ENCODE measurements at places on chromosomes 7 and 10. TPM values are rescaled to one million over a fixed set of nuclear protein-coding genes. Genes with fewer than 3 reads are reported as not detected.

GRCh38 chr10:92111336-92111939 is 179.4 kb downstream of the CPEB3 start:
- no peak for DNase-seq

GRCh38 chr10:7205656-7206055 is 205.2 kb downstream of the SFMBT2 start:
- no peak for DNase-seq

MACC1 gene
- total RNA-seq, result 0.09 TPM

- DNase-seq, result no peak
Measured at GRCh38 chr7:156950381-156950858, 908 bp downstream of the NOM1 start.

CHAT gene
- total RNA-seq, result not detected

GNAT3 gene
- total RNA-seq, result not detected

- DNase-seq, result no peak
Measured at GRCh38 chr7:101164071-101164840, 1.1 kb downstream of the VGF start.

GRCh38 chr7:11427686-11428273 is 404.2 kb downstream of the THSD7A start:
- DNase-seq, result peak; percentile 0

- no peak for DNase-seq
Measured at GRCh38 chr10:132582137-132582536, 44.5 kb downstream of the INPP5A start.

DNA sequence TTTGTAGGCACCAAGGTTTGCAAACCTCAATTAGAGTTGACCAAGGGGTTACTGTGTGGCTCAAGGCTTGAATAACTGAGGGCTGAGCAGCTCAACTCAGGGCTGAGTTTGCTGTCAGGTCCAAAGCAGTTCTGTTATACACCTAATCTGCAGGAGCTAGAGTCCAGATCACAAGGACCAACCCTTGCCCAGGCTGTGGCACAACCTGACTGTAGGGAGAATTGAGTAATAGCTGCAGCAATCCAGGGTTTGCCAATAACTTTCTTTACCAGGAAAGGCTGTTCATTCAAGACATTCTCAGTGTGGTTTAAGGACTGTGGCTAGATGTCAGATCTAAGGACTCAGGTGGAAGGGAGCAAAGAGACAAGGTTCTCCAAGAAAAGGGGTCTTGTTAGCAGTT is 115.6 kb upstream of the IMMP2L start:
- no peak for DNase-seq

GRCh38 chr10:124344266-124344590 is 74.5 kb downstream of the OAT start:
- DNase-seq, result no peak

DNA sequence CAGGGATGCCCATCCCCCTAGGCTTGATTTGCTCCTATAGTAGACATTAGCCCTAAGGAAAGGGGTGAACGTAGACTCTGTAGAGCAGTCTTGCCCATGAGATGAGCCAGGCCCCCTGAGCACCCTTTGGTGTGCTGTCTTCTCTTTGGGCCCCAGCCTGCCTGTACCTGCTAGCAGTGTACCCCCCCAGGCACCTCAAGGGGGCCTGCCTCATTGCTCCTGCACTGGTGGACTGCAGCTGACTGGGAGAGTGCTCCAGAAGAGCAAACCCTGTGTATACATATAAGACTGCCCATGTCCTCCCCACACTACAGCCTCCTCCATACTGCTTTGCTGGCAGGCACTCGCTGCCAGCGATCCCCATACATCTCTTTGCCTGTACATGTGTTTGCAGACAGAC is 206.7 kb downstream of the PCDH15 start:
- DNase-seq, result no peak

DNA sequence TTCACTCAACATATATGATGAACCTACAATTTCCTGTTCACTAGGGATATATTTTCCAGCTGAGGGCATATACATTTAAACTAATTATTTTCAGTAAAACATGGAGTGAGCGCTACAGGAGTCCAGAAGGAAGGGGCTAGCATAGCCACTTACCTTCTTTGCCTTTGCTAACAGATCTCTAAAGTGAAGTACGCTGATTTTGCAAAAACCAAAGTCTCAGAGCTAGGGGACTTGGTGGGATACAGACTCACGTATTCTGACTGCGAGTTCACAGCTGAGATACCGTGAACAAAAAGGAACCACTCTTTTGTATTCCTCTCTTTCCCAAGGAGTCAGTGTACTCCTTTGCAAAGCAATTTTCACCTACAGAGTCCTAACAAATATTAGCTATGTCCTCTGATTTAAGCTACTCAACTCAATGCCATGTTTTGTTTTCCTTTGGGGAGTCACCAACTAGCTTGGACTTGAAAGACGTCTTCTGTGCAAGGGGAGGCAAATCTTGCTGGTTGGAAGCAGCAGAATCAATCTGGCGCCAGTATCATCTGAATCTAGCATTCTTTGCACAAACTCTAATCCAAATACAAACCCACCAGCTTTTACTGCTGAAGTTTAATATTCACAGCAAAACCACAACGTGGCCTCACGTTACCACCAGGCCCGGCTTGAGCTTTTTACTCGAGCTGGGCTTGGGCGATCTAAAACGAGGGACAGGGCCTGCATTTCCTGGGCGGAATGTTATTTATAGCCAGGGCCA is 657 bp downstream of the CDNF start:
- DNase-seq, result peak; percentile 3

DNA sequence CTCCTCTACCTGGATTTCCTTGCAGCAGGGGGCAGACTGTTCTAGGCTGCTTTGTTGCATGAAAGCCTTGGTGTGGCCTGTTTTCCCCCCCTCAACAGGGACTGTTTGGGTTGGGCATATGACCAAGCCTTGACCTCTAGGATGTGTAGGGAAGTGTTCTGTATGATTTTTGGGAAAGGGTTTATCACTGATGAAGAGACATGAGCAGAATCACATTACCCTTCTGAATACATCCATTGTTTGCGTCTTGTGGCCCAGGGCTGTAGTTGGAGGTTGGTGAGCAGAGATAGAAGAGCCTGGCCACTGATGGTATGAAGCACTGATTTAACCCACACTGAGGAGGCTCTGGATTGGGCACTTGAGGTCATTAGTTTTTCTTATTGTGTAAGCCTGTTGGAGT is 26.6 kb downstream of the ZNF12 start:
- no peak for DNase-seq

DNA sequence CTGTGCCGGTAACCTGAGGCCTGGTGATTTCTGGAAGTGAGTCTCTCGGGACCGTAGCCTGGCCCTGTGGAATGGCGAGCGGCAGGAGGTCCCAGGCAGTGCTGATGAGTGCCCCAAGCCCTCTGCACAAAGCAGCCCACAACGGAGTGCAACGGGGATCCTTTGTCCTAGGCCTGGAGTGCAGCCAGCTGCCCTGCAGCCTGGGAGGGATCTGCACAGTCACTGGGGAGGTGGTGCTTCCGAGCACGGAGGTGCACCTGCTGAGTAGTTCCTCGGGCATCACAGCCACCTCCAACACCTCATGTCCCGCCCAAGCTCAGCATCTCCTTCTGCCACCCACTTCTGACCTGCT is 162.8 kb upstream of the ZMIZ1 start:
- DNase-seq, result no peak

- DNase-seq, result no peak
Measured at GRCh38 chr10:123999261-123999660, 94.1 kb downstream of the CHST15 start.

- DNase-seq, result no peak
Measured at GRCh38 chr7:154575497-154575896, 427.4 kb downstream of the PAXIP1 start.

DNA sequence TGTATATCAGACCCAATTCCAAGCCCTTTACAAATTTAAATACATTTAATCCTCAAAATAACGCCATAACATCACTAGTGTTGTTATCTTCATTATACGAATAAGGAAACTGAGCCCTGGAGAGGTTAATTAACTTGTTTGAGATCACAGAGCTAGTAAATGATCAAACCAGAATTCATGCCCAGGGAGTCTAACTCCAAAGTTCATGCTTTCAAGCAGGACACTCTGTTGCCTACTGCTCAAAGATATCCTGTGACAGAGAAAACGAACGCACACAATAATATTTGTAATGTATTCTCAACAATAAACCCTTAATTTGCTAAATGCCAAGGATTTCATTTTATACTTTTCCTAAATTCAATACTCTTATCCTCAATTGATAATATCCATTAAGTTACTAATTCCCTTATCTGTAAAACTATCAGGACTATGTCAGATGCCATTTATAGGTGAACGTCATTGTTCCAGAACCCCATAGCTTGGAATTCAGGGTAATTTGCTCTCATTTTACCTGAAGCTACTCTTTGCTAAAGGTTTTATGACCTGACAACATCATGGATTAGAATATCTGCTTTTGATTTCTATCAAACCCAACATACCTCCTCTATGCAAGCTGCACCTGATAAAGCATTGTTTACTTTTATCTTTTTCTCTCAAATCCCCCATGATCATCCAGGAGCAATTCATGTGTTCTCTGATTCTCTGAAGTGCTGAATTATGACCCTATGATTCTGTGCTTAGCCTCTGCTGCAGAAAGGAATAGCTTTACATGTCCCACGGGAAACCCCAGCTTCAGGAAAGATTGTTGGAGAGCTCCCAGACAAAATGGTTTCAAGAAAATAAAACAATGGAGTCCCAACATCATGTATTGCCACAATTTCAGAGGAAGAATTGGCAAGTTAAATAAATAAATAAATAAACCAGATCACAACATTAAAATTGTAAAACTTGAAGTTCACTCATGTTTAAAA is 150.2 kb upstream of the CDK1 start:
- DNase-seq, result no peak

DNA sequence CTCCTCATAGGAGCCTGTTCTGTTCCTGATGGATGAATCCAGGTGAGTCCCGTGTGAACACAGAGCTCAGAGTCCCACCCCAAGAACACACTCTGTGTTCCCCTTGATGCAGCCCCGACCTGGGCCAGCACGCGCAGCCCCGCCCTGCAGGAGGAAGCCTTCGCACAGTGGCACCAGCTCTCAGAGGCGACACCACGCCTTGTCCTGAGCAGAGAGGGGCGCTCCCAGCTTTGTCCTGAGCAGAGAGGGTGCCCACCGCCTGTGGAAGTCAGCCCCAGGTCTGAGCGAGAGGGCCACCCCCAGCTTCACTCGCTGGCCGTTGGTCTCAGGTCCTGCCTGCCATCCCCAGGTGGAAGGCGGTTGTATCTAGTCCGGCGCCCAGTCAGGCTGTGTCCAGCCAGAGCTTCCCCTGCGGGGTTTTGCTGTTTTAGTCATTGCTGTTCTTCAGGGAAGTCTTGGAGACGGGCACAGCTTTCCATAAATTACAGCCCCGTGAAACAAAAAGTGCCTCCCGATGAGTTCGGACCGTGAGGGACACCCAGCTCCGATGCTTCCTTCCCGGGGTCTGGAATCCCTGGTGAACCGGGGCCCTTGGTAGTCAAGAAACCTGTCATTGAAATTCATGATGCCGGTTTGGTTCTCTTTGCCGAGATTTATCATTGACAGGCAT is 43.6 kb downstream of the NKX6-2 start:
- DNase-seq, result no peak

GRCh38 chr7:25482631-25483030 is 254.3 kb upstream of the NPVF start:
- no peak for DNase-seq

SLC26A4 gene
- not detected for total RNA-seq

DNA sequence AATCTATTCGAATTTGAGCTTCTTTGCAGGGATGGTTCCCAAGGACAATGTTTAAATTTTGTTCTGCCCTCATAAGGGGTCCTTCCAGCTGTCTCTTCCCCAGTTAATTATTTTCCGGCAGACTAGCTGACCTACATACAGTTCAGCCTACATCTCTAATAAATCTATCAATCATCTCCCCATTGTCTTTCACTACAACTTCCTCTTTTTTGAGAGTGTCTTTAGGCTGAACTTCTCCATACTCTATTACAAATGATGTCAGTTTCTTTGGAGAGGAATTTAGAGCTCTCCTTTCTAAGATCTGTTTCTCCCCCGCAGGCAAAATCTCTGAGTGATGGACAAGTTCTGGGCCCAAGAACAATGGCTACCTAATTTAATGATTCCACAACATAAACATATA is 122.2 kb downstream of the PCLO start:
- DNase-seq, result no peak

ATRNL1 gene
- total RNA-seq, result not detected

ODAD2 gene
- 0.32 TPM for total RNA-seq

CLDN4 gene
- total RNA-seq, result not detected

DNA sequence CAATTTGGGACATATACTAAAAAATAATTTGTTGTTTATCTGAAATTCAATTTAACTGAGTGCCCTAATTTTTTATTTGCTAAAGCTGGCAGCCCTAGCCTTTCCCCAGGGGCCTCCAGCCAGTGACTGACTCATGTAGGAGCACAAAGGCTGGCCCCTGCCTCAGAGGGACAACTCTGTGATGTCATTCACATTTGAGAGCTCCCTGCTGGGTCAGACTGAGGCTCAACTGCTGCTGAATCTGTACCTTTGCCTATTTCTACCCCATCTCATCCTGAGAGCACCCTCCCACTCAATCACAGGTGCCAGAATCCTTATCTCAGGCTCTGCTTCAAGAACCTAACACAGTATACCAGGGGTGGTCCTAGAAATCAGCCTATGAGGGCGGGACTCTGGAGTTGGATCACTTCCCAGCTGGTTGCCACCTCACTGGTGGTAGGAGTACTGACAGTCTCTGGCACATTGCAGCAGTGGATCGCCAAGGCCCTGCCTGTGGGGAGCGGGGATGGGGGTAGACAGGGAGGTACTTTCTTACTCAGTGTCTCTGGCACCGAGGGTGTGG is 11.6 kb downstream of the GCK start:
- no peak for DNase-seq

DNA sequence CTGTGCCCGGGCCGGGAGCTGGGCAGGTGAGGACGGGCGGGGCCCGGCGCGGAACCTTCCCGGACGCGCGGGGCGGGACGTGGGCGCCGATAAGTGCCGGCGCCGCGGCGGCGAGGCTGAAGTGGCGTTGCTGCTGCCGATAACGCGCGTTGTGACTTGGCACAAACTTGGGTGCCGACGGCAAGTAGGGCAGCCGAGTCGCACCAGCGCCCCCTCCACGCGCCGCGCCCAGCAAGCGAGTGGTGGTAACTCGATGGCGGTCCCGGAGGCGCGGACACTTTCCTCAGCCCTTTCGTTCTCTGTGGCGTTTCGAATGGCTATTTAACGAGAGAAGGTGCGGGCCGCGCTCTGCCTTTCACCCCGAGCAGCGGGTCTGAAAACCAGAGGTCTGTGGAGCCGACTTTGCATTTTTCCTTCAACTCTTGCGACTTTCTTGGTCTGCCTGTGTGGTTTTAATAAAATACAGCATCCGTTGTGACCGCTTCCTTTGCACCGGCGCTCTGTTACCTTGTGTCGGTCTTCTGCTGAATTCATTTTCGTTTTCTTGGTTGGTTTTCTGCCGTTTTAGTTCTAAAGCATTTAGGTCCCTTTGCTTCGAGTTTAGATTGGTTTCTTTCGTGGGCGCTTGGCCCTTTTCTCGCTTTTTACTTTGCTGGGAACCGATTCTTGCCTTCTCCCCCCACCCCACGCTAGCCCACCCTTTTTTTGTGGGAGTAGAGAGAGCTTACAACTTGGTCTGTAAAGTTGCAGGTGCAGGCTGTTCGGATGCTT is 701 bp downstream of the STK17A start:
- DNase-seq, result peak; percentile 81

GRCh38 chr10:7523656-7524055 is 112.8 kb upstream of the SFMBT2 start:
- DNase-seq, result no peak

Measured in CD4-positive, alpha-beta memory T cell (primary cell).